ENCODE measurements at places on chromosomes 7 and 10.

DNA sequence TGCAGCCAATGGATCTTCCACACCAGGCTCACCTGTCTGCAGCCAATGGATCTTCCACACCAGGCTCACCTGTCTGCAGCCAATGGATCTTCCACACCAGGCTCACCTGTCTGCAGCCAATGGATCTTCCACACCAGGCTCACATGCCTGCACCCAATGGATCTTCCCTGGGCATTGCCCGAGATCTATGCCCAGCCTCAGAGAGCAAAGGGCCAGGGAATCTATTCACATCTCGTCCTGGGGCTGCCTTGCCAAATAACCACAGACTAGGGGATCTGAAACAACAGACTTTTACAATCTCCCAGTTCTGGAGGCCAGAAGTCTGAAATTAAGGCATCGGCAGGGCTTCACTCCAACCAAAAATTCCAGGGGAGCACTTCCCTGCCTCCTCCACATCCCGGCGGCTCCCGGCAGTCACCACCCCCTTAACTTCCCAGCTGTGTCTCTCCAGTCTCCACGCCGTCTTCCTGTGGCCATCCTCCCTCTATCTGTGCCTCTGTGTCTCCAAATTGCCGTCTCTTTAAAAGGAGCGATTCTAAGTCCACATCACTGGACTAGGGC lies 92.4 kb upstream of the PPP2R2D start:
- no peak for DNase-seq

DNA sequence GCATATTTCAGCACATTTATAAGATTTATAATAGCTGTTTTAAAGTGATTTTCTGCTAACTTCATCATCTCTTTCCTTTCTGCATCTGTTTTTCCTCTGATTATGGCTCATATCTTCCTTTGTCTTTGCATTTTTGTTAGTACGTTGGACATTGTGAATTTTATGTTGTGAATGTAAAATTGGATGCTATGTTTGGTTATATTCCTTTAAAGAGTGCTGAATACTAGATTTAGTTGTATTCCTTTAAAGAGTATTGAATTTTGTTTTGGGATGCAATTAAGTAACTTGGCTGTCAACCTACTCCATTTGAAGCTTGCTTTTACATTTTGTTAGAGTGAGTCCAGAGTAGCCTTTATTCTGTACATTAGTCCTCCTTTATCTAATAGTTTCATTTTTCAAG lies 81.2 kb downstream of the ZNF777 start:
- no peak for DNase-seq

- peak; percentile 37 for DNase-seq
Measured at GRCh38 chr10:93826355-93826754, 67.4 kb upstream of the SLC35G1 start.

DNA sequence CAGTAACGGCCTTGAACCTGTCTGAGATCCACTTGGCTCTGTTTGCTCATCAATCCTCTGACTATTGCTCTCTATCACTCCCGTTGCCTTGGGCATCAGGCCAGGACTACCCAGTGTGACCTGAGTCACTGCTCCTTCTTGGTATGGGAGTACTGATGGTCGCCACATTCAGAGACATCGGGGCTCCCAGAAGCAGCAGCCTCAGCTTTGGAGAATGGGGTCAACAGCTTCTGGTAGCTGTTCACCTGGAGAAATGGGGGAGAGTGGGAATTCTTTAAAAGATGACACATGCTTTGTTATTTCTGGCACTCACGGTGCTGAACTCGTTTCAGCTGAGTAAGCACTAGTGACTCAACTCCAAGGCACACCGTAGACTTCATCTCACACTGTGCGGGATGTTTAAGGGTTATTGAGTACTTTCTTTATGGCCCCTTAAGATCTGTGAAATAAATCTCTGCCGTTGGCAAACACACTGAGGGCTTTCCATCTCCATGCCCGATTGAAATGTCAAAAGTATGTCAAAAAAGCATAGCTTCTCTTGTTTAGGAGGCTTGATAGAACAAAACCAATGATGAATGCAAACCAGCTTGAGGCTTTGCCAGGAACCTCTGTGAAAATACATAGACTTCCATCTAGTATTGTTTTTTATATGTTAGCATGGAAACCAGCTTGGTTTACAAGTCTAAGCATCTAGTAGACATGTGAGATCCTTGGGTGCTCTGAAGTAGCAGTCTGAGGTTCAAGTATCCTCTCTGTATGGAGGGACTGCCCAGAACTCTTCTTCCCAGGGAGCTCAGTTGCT lies 333.1 kb downstream of the CXCL12 start:
- DNase-seq, result peak; percentile 77

- no peak for DNase-seq
Measured at GRCh38 chr10:13773043-13773442, 186.3 kb downstream of the PRPF18 start.

DNA sequence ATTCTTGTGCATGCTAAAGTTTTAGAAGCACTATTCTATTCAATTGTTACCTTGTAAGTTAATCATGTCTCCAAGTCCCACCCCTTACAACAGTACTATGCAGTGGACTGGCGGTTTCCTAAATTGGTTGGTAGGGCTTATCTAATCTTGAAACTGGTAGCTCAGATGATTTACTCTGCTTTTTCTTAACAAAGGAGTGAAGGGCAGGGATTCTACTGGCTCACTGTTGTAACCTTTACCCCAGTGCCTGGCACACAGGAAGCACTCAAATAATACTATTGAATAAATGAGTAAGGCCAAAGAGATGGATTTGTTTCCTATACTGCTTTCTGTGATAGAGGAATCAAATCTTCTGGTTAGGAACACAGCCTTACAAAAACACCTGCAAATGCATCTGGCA lies 46.0 kb upstream of the CYCS start:
- no peak for DNase-seq

- DNase-seq, result no peak
Measured at GRCh38 chr7:47394216-47394615, 187.7 kb downstream of the TNS3 start.

- peak; percentile 75 for DNase-seq
Measured at GRCh38 chr10:51397695-51398094, 301.7 kb downstream of the CSTF2T start.

DNA sequence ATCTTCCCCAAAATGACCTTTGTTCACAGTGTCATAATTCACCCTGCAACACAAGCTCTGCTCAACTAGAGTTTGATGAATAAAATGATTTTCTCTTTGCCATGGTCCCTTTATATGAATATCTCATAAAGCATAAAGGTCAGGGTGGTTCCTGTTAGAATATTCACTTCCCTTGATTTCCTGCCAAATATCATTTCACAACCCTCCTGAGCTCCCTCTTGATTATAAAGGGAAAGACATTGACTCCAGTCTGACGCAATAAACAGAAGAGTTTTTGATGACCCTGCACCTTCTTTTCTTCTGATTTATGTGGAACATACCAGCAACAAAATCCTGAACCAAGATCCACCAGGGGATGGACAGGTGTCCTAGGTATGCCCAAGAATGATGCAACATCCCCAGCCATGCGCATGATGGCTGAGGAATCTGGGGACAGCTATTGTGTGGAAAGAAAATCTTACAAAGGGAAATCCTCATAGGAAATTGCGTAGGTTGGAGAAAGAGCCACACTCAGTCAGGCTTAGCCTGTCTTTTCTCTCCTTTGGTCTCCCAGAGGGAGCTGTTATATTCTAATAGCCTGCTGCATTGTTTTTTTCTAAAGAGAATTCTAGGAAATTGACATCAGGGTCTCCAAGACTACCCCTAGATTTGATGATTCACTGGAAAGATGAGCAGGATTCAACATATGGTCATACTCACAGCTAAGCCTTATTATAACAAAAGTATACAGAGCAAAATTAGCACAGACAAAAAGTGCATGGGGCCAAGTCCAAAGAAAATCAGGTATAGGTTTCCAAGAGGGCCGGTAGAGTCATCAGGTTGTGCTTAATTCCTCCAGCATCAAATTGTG lies 18.8 kb downstream of the IFIT3 start:
- no peak for DNase-seq

DNA sequence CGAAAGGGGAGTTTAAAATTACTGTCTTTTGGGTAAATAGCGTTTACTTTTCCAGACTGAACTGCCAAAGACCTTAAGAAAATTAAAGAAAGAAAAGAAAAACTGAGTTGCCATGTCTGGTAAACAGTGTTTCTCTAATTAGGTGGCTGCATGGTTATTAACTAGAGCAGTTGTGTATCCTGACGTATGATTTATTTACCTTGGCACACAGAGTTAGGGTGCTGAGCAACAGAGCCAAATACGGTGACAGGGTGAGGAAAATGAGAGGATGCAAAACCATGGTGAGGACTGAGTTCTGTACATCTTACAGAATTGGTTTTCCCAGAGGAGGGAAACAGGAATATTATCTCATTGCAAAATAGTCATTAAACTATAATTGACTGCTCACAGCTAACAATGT lies 546.4 kb upstream of the FZD8 start:
- no peak for DNase-seq

GRCh38 chr10:14567421-14567820 lies 207.3 kb downstream of the FAM107B start:
- DNase-seq, result no peak

- DNase-seq, result no peak
Measured at GRCh38 chr7:43495572-43495971, 87.3 kb upstream of the STK17A start.

DNA sequence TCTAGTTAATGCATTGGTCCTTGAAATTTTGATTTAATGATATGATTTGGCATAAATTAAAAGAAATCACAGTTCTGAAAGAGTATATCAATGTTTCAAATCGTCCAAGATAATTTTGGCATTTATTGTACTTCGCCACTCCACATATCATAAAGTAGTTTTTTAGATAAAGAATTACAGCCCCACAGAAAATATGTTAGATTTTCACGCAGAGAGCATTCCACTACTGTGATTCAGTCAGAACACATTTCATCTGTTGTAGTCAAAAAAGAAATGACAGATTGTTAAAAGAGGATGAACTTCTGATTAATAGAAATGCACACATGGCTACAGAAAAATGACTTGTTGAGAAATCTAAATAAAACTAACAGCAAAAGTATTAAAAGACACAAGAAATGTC lies 1063.5 kb upstream of the LRRN3 start:
- DNase-seq, result peak; percentile 42

DNA sequence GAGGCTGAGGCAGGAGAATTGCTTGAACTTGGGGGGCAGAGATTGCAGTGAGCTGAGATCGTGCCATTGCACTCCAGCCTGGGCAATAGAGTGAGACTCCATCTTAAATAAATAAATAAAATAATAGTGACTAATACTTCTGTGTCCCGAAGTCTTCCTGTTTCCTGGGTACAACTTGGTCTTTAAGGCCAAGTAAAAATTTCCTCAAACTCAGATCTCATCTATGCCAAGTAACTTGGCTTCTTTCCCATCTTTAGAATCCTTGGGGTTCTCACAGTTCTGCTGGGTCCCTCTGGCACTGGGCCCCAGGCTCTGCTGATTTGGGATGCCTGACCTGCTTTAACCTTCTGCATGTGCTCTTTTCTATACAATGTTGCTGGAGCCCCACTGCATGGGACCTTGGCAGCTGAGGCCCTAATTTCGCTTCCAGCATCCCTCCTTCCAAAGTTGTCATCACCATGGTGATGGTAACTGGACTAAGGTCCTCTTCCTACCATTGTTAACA lies 22.7 kb upstream of the AKR1B10 start:
- peak; percentile 24 for DNase-seq

Data from fibroblast of skin of back (primary cell).